ENCODE measurements at places on chromosomes 7 and 10. TPM values are rescaled to one million over a fixed set of nuclear protein-coding genes. Genes with fewer than 3 reads are reported as not detected.

DNA sequence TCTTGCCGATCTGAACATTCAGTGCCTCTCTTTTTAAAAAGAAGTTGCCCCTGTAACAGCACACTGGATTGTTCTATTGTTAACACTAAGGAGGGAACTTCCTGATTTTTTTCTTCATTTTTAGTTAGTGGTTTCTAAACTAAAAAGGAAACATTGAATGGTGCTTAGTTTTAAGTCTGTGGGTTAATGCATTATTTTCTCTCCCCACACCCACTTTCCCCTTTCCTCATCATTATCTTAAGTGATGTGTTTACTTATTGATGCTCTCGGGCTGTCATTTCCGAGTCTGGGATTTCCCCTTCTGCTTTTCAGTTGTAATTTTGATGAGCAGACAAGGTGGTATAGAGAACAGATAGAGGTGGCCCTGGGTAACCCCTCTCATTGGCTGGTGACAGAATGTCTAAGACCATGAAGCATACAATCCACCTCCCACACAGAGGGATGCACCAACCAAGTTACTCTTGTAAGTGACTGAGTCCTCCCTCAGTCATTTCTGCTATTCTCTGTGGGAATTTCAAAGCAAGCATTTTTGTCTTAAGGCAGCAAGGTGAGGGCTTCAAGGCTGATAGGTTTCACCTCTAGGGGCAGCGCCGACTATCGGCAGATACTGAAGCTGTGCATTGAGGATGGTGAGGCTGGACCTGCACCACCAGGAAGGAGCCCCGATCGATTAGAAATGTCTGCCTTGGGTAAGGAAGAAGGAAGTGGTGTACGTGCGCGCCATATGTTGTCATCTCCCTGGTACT, 49.5 kb downstream of the CHN2 start:
- DNase-seq, result no peak

GRCh38 chr10:97040706-97041105, 145.1 kb downstream of the SLIT1 start:
- DNase-seq, result no peak

Gene PGAM2
- total RNA-seq, result 433 TPM

Gene SORCS3
- 1.4 TPM for total RNA-seq
